ENCODE measurements at places on chromosomes 4 and X.

- DNase-seq: no peak
Observed at GRCh38 chr4:80139671-80140070, 57.6 kb upstream of the PRDM8 start.

DNA sequence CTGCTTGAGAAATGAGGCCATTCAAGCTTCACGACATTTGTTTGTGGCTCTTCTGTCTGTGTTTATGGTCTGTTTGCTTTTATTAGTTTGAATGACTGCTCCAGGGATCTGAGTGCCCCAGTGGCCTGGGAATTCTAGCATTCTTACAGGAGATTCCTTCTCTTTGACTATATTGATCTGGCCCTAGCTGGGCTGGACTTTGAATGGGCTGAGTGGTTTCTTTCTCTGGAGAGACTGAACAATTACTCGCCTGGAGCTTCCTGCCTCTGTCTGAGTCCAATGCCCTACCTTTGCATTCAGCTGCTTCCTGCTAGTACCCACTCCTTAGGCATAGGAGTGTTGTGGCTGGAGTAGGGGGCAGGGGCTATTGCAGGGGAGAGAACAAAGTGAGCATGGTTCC lies 51.2 kb upstream of the EDA start:
- DNase-seq: no peak

GRCh38 chr4:78019414-78019813 lies 37.7 kb upstream of the FRAS1 start:
- DNase-seq: no peak

DNA sequence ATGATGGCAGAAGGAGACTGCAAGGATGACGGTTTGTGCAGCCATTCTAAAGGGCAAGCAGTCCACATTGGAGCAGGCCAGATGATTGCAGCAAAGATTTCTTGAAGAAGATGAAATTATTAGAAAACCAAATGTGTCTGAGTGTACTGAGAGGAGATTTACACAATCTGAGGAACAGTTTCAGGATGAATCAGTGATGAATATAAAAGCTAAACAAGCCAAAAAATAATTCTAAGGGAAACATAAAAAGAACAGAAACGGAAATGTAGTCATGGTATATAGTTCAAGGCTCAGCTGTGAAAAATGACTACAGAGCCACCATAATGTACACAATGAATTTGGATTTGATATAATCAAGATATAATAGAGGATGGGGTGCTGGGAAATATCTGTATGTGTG lies 168.5 kb downstream of the PDGFC start:
- DNase-seq: no peak

GRCh38 chr4:48379587-48380180 lies 38.4 kb downstream of the SLAIN2 start:
- no peak for DNase-seq

DNA sequence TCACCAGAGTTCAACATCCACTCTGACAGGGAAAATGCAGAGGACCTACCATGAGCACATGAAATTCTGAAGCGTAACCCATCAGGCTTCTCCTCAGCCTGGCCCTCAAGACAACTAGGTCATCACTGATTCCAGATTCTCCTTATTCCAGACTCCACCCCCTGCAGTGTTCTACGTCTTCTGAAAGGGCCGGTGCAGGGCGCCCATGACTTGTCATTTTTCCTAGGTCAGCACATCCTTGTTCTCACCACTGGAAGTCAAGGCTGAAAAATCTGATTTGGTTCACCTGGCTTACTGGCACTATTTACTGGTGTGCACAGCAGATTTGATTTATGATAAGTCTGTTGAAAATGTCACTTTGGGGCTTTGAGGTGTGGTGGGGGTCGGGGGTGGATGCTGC lies 140.9 kb upstream of the KLF3 start:
- DNase-seq: no peak

GRCh38 chrX:6885396-6885795 lies 262.1 kb upstream of the STS start:
- DNase-seq: no peak

DNA sequence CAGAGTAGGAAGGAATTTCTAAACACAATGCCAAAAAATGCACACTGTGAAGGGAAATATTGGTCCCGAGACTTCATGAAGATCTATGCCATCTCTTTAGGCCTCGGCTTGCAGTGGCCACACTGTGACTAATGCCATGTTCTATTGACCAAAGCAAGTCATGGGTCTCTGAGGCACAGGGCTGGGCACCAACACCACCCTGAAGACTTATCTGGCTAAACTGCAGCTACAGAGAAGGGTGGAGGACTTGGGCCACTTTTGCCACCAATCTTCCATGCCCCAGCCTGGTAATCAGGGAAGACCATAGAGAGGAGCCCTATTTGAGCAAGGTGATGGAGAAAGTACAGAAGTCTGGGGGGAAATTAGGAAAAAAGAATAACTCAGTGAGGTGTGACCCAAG lies 42.1 kb downstream of the HMX1 start:
- DNase-seq: no peak

DNA sequence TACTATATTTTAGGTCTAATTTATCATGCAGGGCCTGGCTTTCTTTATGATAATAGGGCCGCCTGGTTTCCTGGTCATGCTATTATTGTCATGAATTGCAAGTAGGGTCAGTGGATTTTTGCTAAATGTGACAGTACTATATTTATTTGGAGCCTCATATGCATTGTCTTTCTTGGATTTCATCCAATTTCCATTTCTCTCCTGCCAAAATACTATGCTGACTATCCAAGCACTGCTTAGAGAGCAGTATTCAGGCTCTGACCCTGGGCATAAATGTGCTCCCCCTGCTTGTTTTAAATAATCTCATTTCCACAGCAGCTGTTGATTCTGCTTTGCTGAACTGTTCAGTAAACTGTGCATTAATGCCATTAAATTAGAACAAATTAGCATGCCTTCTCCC lies 269.3 kb downstream of the GPM6A start:
- no peak for DNase-seq

GRCh38 chr4:163901319-163901718 lies 406.8 kb downstream of the TMA16 start:
- no peak for DNase-seq

DNA sequence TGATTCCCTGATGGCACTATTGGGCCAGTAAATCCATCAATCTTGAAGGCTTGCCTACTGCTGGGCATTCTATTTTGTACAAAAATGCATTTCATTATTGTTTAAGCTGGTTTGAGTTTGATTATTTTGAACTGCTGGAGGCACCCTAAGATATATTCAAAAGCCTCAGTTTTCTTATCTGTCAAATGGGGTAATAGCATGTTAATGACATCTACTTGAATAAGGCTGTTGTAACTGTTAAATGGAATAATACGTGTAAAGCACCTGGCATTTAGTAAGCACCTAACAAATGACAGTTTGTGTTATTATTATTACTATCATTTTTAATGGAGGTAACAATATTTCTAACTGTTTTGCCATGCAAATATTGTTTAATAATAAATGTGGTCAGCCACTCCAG lies 6.9 kb upstream of the SMIM43 start:
- DNase-seq: no peak

- DNase-seq: no peak
Observed at GRCh38 chrX:50469206-50469605, 1.4 kb downstream of the DGKK start.

DNA sequence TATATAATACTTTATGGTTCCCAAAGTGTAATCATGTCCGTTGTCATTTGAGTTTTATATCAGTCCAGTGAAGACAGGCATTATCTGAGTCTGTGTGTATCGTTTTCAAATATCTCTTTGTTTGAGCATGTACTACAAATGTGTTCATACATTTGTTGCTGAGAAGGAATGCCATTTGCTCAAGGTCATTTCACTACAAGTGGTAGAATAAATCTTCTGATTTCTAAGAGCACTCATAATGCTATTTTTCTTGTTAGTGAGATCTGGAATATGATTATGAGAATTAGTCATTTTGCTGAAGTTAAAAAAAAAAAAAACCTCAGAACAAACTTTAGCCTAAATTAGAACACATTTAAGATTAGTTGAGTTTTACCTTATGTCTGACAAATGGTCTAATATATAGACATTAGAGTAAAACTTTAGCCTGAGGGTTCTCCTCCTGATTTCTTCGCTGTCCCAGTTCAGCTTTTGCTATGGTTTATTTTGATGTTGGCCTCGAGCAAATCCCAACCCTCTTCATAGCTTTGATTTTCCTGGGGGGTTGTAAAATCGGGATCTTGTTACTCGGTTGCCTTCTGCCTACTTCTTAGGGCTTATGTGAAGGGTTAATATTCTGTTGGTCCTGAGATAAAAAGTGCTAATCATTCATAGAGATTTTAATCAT lies 87.1 kb downstream of the TMEM131L start:
- no peak for DNase-seq

- no peak for DNase-seq
Observed at GRCh38 chrX:40531056-40531826, 49.5 kb upstream of the ATP6AP2 start.

DNA sequence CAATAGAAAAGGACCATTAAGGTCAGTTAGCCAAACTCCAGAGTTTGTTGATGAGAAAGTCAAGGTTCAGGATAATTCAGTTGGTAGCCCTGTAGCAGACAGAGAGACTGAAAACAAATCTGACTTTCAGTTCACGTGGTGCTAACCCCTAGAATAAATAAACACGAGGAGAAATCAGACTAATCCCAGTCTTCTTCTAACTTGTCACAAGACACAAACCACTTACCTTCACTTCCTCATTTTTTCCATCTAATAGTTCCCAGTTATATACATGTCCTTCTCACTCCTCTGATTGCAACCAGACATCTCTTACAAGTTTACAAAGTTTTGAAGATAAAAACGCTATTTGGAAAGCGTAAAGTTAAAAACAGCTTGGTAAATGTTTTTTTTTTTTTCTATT lies 7.7 kb downstream of the TLR7 start:
- DNase-seq: no peak

GRCh38 chrX:100747090-100747489 lies 15.2 kb upstream of the SYTL4 start:
- DNase-seq: no peak

Data from stimulated activated CD8-positive, alpha-beta memory T cell treated with anti-CD3 and anti-CD28 coated beads, Interleukin-2, amount 100 ng/mL, for 48 hours (primary cell).